Activated CD4-positive, alpha-beta T cell treated with anti-CD3 and anti-CD28 coated beads for 4 hours (primary cell): ENCODE measurements at places on chromosomes 2 and 18.

GRCh38 chr2:223121283-223121682 lies 69.3 kb downstream of the KCNE4 start:
- DNase-seq, result no peak

GRCh38 chr2:67880291-67880761 lies 182.5 kb downstream of the C1D start:
- no peak for DNase-seq

DNA sequence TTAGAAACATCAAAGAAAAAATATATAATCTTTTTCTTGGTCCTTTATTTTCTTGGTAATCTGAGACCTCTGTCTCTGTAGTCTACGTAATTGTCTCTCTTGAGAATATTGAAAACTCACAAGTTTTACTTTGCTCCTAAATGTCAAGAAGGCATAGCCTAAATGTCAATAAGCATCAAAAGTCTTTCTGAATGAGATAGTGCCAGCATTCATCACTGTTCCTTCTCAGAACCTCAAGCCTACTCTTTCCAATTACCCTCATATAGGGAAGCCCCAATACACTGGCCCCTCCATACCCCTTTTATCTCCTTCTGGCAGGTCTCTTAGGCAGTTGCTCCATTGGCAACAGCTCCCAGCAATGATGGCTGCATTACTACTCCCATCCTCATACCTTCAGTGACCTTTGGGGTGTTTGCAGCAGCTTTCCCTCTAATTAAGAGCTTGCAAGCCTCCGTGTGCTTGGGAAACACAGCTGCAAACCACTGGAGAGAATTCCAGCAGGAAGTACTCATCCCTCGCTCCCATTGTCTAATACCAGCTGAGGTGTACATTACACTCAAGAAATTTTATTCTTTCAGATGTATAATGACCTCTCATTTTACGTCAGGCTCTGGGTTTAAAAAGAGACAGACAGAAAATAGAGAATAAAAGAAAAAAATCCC lies 95.8 kb downstream of the KYNU start:
- DNase-seq, result no peak

- DNase-seq, result no peak
These were observed at the start of gene MOGAT1 for GRCh38 chr2:222671259-222672067. Gene MOGAT1, plus strand, starts transcription at chr2:222671658. Its CDS starts 128 bp downstream, at chr2:222671786.

DNA sequence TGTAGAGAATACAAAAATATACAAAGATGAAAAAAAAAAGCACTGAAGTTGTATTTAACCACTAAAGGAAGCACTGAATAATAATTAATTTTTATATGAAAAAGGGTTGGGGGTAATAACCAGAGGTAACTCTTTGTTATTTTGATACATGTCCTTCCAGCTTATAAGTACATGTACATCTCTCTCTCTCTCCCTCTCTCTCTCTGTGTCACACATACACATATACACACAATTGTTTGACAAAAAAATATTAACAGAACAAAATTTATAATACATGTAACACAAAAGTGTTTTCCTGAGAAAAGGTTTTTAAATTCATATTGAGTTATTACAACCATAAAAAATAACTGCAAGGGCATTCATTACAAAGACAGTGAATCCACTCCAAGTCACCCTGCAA lies 4.6 kb downstream of the WIPF1 start:
- DNase-seq, result no peak

DNA sequence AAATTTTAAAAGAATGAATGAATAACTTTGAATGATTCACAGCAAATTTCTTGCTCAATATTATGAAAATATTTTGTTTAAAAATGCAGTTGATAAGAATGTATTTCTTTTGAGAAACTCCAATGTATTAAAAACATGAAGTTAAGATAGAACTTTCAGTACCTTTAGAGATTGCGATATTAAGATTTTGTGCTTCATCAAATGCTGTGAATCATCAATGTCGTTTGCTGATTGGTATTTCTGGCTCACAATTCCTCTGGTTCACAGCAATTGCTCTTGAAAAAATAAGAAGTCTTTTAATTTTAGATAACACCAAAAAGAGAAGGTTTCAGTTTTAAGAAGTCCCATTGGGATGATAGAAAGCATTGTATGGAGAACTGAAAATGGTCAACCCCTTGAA lies 228.7 kb downstream of the IKZF2 start:
- DNase-seq, result no peak

GRCh38 chr2:165814473-165814872 lies 20.4 kb upstream of the GALNT3 start:
- DNase-seq, result no peak

DNA sequence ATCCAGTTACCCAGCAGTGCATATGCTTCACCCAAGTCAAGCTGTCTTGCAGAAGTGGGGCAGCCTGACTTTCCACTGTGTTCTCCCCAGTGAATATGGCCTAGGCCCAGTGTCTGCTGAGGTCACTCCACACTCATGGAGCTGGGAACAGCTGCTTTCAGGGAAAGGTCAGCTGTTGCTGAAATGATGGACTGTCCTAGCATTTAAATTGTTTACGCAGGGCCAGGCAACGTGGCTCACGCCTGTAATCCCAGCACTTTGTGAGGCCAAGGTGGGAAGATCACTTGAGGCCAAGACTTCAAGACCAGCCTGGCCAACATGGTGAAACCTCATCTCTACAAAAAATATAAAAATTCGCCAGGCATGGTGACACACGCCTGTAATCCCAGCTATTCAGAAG lies 86.5 kb downstream of the LIPG start:
- DNase-seq, result no peak

- DNase-seq, result peak; percentile 2
These were observed 383.3 kb downstream of the MTX2 start for GRCh38 chr2:176652300-176653182.

GRCh38 chr2:129752176-129752575 lies 227.3 kb upstream of the RAB6C start:
- DNase-seq, result no peak

DNA sequence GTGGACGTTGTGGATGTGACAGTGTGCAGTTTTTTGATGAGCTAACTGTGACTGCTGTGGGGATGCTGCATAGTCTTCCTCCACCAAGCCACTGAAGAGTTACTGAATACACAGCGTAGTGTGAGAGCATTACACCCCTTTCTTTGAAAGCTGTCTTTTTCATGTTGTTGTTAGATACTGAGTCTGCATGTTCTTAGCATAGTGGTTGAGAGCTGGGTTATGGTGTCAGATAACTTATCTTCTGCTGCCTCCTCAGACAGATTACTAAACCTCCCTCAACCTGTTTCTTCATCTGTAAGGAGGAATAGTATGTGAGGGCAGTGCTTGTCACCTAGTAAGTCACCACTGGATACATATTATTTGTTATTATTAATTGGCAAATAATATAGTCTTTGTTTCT lies 63.2 kb downstream of the CEP192 start:
- DNase-seq, result no peak

DNA sequence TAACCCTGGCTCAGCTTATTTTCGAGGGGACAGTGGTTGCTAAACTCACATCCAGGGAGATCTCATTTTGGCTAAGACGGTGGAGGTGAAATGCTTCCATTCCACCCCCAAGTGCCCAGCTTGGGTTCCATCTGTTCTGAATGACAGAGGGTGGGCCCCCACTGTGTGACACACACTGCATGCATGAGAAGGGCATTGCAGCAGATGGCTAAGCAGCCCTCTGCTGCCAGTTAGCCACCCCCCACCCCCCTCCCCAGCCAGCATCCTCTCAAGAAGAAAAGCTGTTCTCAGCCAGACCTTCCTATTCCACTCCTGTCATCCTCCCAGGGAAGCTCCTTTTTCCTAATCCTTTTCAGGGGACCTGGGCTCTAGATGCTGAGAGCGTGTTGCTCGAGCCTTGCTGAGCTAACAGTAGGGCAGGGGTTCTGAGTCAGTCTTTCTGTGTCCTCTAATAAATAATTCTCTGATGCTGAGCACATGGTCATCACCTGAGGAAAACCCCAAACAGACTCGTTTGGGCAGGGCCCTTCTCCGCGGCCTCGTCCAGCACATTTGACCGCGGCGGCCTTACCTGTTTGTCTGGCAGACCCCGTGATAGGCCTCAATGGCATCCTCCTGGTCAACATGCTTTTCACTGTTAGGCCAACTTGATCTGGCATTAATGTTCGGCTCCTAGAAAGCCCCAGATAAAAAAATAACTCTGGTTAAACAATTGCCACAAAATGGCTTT lies 49.5 kb upstream of the ACAA2 start:
- DNase-seq, result no peak

- DNase-seq, result no peak
These were observed 4.4 kb downstream of the MBOAT2 start for GRCh38 chr2:8999102-8999446.

- DNase-seq, result no peak
These were observed 43.0 kb downstream of the OSGEPL1 start for GRCh38 chr2:189719571-189719970.

DNA sequence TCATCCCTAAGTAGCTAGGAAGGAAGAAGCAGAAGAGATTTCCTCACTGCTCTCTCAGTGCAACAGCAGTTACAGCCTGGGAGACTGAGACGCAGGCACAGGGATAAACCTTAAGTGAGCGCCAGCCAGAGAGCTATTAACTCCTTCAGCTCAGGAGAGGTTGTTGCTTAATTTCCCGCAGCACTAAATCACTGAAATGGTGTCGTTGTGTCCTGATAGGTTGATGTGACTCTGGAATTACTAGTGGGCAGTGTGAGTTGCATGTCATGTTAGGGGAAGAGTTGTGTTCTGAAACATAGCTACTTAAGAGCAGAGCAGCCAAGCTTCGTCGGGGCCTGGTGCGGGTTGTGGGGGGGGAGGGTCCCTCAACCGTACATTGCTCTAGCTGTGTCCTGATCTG lies 225.8 kb downstream of the NAPG start:
- no peak for DNase-seq

DNA sequence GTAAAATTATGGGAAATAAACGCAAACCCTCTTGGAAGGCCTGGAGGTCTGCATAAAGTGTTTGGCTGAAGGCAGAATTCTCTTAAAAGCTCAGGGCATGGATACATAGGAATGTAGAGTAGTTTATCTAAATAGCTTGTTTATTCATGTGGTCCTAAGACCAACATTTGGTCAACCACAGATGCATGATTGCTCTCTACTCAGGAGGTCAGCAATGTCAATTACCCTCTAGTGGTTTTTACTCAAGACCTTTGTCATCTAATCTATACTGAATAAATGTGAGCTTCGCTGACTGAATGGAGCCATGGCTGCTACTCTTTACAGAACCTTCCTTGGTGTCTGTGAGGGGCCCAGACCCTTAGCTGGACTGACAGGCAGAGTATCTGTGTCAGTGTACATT lies 139.8 kb downstream of the ATL2 start:
- DNase-seq, result no peak

- no peak for DNase-seq
These were observed 241.8 kb upstream of the RAB12 start for GRCh38 chr18:8367217-8367988.

DNA sequence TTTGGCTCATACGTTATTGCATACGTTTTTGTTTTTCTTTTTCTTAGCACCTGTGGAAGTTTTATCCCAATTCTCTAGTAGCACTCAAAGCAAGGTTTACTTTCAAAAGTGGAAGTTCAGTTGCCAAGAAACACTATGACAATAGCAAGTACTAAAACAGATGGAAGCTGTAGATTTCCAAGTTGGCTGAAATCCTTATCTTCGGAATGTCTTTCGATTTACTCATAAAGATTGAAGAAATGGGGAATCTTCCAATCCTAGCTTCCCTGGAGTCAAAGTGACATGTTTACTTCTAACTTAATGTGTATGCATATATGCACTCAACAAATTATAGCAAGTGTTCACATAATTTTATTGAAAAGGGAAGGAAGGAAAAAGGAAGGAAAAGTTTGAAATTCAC lies 307.4 kb downstream of the CTNNA2 start:
- DNase-seq, result no peak

DNA sequence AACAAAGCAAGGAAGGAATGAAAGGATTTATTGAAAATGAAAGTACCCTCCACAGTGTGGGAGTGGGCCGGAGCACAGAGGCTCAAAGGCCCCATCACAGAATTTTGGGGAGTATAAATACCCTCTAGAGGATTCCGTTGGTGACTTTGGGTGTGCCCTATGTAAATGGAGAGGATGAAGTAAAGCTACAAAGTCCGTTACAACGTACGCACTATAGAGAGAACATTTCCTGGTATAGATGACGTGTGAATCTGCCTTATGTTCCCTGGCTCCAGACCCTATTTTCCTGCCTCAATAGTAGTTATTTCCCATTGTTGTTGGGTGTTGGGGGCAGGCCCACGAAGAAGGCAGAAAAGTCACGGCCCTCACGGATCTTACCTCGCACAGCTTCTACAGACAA lies 65.3 kb downstream of the GALR1 start:
- DNase-seq, result no peak

GRCh38 chr2:164781394-164781793 lies 60.2 kb downstream of the COBLL1 start:
- DNase-seq, result no peak

- no peak for DNase-seq
These were observed 145.2 kb downstream of the GALNT3 start for GRCh38 chr2:165648801-165649200.

DNA sequence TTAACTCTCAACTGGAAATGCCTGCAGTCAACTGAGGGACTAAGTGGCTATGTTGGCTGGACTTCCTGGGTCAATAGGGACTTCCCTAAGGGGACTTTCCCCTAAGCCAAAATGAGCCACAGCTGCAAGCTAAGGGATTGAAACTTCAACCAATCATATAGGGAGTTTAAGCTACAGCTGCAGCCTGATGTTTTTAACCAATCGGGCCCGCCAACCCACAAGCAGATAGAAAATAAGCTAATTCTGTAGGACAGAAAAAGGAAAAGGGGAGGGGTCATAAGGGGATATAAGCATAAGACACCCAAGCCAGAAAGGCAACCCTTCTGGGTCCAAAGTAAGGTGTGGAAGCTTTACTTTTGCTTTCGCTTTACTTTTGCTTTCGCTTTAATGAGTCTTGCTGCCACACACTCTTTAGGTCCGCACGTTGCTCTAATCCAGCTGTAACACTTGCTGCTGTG lies 927.5 kb downstream of the ERBB4 start:
- peak; percentile 2 for DNase-seq

DNA sequence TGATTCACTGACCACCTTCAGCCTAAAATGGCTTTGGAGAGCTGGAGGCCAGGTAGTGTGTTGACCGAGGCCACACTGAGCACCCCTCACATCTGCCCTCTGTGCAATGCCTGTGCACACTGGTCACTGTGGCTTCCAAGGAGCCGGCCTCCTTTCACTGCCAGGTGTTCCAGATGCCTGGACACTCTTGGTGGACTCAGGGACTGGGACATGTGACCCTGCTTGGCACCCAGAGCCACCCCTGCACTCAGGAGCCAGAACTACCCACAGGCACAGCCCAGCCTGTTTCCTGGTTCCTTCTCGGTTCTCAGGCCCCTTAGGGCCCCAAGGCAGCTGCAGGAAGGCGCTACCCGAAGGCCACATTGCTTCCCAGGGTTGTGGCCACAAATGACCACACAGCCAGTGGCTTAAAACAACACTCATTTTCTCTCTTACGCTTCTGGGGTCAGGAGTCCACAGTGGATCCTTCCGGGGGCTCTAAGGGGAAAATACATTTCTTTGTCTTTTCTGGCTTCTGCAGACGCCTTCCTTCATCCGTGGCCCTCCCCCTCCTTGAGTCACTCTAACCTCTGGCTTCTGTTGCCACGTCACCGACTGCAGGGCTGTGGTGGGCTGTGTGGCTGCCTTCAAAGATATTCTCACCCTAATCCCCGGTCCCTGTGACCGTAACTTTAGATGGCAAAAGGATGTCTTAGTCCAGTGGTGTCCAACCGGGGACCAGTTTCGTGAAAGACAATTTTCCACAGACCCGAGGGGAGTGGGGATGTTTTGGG lies 78.6 kb downstream of the ASB1 start:
- peak; percentile 19 for DNase-seq
